ENCODE measurements at places on chromosomes 7 and 10.

GRCh38 chr10:71748671-71749191 is 24.6 kb downstream of the VSIR start:
- no peak for DNase-seq

- DNase-seq: no peak
Measured at GRCh38 chr7:27435461-27435860, 192.9 kb downstream of the EVX1 start.

DNA sequence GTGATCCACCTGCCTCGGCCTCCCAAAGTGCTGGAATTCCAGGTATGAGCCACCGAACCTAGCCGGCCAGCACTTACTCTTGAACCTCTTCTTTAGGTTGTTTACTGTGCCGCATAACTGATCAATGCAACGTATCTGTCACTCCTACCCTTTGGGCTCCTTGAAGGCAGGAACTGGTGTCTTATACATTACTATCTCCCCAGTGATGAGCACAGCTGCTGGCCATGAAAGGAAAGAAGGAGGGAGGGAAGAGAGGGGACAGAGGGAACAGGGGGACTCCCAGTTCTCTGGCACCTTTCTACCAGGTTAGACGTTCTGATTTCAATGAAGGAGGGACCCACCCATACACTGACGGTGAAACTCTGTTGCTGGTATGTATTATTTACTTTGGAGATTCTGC is 111.8 kb upstream of the NANOS1 start:
- DNase-seq: no peak

DNA sequence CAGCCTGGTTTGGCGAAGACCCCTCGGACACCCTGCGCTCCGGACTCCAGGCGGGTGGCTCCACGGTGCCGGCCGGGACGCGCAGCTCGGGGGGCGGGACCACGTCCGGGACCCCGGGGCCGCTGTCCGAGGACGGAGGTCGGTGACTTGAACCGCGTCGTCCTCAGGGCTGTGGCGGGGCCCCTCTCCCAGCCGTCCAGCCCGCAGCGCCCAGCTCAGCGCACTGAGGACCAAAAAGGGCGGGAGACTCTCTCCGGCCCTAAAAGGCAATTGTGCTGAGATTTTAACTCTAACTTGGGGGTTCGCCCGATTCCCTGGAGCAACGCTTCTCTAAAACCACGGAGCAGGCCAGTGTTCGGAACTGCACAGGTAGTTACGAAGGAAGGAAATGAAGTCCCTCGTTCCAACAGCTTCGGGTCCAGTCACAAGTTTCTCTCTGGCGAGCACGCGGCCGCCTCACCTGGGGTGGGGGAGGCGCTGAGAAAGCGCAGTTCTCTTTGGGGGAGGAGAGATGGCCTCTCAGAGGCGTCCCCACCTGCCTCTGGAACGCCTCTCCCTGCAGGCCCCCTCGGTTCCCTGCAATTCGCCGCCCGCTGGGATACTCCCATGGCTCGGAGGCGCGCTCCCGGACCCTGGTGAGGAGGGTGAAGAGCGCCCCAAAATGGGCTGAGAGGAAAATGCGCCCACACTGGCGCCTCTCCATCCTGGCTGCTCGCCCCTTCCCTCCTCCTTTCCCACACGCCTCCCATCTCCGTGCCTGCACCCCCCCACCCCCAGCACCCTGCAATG is 352.7 kb downstream of the DNAJB6 start:
- DNase-seq: peak; percentile 44

- no peak for DNase-seq
Measured at GRCh38 chr7:54072710-54073109, 469.5 kb upstream of the VSTM2A start.

- no peak for DNase-seq
Measured at GRCh38 chr7:106824458-106824857, 40.6 kb upstream of the PIK3CG start.

- no peak for DNase-seq
Measured at GRCh38 chr10:95363303-95363912, 72.6 kb upstream of the PDLIM1 start.

DNA sequence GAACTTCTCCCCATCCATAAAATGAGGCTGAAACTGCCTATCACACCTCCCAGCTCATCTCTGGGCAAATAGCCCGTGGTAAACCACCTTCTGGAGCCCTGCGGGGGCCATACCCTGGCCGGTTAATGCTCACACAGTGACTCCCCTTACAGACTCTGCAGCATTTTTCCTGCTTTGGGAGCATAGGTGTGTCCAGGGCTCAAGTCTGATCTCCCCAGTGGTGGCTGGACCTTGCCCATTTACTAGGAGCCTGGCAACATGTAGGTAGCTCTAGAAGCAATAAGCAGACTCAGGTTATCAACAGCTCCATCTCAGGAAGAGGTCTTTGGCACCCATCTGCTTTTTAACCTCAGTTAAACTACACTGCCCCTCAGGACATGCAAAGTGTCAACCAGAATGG is 5.5 kb upstream of the CDHR1 start:
- DNase-seq: no peak

DNA sequence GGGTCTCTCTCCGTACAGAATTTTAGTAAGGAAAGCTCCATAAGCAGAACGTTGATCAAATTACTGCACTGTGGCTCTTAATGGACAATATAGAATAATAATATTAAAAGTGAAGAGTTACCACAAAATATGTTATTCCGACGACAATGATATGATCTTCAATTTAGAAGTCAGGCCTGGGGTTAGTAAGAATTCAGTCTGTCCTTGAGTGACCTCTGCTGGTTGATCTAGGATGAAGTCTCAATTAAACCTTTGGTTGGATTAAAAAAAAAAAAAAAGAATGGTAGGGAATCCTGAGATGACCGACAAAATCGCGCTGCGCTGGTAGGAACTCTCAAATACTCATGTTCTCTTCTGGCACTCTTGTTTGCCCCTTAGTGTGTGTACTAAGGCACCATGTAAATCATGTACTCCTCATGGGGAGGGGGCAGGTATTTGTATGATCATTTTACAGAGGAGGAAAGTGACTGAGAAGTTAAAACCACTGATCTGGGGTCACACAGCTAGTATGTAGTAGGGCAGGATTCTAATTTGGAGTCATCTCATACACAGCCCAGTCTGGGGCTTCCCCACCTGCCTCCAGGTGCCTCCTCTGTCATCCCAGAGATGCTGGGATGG is 161.3 kb upstream of the NPVF start:
- DNase-seq: peak; percentile 71

GRCh38 chr7:114972567-114972966 is 50.7 kb downstream of the MDFIC start:
- no peak for DNase-seq

DNA sequence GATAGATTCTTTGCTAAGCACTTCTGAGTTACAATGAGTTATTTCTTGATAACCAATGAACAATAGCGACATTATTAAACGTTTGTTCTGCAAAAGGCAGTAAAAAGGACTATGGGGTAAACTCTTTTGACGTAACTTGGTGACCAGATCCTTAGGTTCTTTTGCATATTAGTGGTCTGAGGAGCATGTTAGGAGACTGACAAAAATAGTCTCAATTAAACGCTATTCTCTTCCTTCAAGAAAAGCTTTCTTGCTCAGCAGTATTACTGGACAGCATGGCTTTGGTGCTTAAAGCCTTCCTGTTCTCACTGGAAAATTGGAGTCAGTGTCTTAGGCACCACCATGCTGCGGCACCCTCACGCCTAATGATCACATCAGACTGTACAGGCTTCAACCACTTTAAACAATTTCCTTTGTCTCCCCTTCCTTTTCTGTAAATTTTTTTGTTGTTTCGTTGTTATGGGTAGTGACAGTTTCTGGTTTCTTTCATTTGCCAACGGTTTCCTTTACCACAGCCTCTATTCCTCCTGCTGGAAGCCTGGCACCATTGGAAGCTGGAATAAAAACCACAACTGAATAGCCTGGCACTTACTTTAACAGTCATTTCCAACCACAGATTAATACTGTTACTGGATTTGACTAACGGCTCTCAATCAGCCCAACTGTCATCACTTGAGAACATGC is 49.2 kb upstream of the FAM133B start:
- DNase-seq: peak; percentile 81

- DNase-seq: no peak
Measured at GRCh38 chr7:124630395-124630794, 135.2 kb downstream of the GPR37 start.

DNA sequence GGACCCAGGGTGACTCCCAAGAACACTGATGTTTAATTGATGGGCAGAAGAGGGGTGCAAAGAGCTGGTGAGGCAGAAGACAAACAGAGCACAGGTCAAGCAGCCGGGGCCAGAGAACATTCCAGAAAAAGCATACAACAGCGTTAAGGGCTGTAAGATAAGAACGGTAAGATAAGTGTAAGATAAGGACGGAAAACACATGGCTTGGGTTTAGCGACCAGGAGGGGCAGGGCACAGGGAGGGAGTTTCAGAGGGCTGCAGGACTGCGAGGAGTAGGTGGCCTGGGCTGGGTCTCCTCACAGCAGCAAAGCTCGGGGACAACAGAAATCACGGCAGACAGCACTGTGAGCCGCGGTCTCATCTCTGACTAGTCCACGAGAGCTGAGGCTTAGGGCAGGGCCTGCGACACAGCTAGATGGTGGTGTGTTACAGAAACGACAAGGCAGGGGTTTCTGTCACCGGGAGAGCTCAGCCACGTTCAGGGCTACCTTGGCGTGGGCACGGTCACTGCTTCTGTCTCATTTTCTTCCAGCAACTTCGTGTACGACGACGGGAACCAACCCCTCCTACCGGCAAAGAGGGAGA is 24.6 kb downstream of the BRI3 start:
- no peak for DNase-seq

DNA sequence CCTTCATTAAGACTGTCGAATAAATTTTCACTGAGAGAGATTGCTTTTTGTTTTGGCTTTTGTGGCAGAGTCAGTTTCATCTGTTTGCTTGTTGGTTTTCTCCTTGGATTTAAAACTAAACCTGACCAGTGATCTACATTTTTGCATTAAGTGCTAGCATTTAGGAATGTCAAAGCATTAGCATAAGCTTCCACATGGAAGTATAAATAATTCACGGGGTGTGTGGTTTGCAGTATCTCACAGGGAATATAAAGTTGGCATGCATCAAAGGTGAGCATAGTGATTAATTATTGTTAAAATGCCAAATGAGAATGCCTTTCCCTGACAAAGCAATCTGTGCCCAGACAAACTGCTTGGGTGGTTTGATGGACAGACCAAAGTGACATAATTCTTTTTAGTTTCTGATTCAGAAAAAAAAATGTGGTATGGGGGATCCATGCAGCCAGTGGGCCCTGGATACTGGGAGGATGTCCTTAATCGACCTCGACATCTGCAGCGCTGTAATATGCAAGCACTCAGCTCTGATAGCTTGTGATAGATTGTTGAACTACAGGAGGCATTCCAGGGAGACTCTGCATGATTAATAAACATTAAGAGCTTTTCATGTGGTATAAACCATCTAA is 339.3 kb upstream of the POM121L12 start:
- DNase-seq: no peak

GRCh38 chr10:32002531-32002930 is 53.7 kb downstream of the KIF5B start:
- DNase-seq: no peak

DNA sequence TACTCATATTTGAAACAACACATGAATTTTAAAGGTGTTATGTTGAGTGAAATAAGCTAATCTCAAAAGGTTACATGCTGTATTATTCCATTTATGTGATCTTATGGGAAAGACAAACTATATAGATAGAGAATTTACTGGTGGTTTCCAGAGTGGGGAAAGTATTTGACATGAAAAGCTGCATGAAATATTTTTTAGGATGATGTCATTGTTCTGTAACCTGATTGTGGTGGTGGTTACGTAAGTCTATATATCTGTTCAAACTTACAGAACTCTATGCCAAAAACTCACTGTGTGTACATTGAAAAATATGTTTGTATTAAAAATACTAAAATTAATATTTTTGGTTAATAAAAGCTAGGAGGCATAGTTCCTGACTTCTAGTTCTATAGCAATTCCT is 453.0 kb downstream of the SORCS3 start:
- no peak for DNase-seq

DNA sequence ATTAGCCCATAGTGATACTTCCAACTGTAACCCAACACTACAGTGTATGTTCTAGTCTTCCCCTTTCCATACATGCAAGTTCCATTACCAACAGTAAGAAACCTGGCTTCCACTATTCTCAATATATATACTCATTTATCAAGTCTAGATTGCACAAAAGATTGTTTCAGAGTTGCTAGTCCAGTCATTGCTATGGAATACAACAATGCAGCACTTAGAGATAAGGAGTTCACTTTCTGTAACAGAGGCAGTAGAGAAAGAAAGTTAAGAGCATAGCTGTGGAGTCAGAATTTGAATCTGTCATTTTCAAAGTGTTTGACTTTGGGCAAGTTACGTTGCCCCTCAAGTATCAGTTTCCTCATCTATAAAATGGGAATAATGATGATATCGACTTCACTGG is 90.1 kb downstream of the RTKN2 start:
- DNase-seq: no peak

DNA sequence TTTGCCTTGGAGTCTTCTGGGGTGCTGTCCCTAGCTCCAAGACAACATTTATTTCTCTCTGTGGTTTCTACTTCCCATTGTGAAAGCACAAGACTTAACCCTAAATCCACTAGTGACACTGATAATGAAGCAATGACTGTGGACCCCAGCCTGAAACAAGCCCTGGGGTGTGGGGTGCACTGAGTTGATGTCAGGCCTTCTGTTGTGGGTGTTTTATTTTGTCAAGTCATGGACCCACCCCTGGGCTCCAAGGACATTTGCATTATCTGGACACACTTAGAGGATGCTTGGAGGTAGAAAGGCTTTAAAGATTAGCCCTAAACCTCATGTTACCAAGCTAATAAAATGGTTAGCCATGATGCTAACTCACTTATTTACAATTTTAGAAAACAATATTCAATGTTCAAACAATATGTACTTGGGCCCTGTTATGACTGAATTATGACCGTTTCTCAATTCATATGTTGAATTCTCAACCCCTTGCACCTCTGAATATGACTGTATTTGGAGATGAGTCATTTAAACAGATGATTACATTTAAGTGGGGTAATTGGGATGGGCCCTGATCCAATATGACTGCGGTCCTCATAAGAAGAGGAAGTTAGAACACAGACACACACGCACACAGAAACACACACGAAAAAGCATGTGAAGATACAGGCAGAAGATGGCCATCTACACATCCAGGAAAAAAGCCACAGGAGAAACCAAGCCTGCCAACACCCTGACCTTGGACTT is 137.2 kb upstream of the IGFBP3 start:
- no peak for DNase-seq

DNA sequence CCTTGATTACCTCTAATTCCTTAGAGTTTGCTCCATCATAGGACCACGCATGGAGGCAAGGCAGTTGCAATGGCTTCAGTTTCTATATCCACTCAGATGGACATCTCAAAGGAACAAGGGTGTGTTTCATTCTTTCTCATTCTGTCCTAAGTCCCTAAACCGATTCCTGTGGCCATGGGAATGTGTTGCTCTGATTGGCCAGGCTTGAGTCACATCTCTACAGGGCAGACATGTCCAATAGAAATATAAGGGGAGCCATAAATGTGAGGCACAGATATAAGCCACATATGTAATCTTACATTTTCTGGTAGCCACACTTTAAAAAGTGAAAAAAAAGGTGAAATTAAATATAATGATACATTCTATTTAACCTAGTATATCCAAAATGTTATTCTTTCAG is 16.9 kb upstream of the DLD start:
- no peak for DNase-seq

GRCh38 chr7:27636326-27637006 is 26.2 kb downstream of the HIBADH start:
- DNase-seq: no peak

Measured in NCI-H526 (cell line).